ENCODE measurements at places on chromosomes 13 and 19. TPM values are rescaled to one million over a fixed set of nuclear protein-coding genes. Genes with fewer than 3 reads are reported as not detected.

MAB21L1 gene
- not detected for total RNA-seq

RNF17 gene
- not detected for total RNA-seq

TFDP1 gene
- 35.7 TPM for total RNA-seq

CTXN1 gene
- total RNA-seq: 0.39 TPM

KLC3 gene
- 33.4 TPM for total RNA-seq

ZNF345 gene
- total RNA-seq: 6.2 TPM

F10 gene
- 0.22 TPM for total RNA-seq

KLK2 gene
- not detected for total RNA-seq

SELENOV gene
- not detected for total RNA-seq

LATS2 gene
- 38.7 TPM for total RNA-seq

ATCAY gene
- total RNA-seq: not detected
